SJSA1 (cell line): ENCODE measurements at places on chromosomes 12 and 14. TPM values are rescaled to one million over a fixed set of nuclear protein-coding genes. Genes with fewer than 3 reads are reported as not detected.

IL31 gene
- not detected in 2 replicates for total RNA-seq

DNA sequence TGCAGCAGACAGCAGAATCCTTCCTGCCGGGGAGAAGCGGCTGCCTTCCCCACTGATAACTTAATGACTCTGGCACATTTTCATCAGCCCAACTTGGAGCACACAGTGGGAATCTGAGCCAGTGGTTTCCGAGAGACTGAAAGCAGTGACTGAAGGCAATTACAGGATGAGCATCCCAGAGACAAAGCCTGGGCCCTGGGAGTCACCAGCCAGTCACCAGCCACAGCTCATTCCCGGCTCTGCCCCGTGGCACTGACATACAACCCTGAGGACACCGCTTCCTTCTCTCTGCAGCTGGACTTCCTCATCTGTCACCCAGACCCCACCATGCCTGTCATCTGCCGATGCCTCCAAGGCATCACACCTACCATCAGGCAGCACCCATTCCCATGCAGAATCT, 192.3 kb downstream of the DPF3 start:
- DNase-seq: no peak

DNA sequence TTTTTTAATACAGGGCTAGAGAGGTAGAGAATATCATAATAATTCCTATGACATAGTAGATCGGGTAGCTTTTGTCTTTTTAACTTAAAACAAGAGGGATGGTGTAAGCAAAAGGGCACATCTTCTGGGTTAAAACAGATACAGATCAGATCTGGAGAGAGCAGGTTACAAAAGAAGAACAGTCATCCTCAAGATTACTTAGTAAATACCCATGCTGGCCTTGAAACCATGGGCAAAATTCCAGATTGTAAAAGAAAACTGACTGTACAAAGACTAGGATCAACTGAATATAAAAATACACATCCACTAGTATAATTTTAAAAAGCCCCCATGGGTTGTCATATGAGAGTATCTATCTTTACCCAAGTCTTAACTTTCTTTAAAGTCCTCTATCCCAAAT, 76.7 kb downstream of the MED13L start:
- DNase-seq: no peak

GRCh38 chr14:91636604-91637003, 95.3 kb downstream of the CATSPERB start:
- no peak for DNase-seq

DNA sequence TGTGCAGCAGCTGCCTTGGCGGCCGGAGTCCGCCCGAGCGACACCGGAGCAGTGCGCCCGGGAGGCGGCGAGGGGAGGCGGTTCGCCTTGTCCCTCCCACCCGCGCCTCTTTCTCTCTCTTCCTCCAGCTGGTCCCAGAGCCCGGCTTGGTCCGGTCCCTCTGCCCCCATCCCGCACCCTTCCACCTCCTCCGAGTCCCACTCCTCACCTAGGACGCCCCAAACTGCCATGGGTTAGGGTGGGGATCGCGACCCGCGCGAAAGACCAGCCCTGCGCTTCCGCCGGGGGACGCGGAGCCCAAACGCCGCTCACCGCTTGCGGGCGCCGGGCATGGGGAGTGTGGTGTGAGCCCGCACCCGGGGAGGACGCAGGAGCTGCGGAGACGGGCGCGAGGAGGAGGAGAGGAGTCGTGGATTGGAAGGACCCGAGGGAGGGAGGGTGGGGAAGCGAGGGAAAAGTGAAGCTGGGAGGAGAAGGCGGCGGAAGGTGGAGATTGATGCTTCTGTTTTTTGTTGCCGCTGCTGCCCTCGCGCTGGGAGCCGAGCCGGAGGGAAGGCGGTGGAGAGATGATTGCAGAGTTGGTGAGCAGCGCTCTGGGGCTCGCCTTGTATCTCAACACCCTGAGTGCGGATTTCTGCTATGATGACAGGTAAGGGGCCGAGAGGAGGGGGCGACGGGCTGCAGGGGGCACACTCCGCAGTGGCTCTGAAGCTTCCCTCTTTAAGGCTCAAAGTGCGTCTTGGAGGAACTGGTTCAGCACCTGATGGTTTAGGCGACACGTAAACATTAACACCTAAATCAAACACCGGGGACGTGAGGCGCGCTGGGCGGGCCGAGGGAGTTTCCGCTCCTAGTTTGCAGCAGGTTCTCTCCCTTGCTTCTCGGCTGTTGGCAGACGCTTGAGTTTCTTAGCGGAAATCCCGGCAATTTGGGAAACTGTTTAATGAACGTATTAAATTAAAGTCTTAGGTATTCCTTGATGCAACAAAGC, 610 bp downstream of the TMTC2 start:
- DNase-seq: peak; percentile 1

GRCh38 chr12:109720152-109720856, 6.7 kb downstream of the FAM222A start:
- DNase-seq: no peak

- DNase-seq: no peak
These were observed 159.4 kb upstream of the TMTC2 start for GRCh38 chr12:82527165-82527780.

- DNase-seq: no peak
These were observed 19.0 kb upstream of the KRAS start for GRCh38 chr12:25269701-25270100.
